ENCODE measurements at places on chromosomes 1 and 21. TPM values are rescaled to one million over a fixed set of nuclear protein-coding genes. Genes with fewer than 3 reads are reported as not detected.

CIART gene
- total RNA-seq: 3.5 TPM

ITLN1 gene
- not detected for total RNA-seq

LHX8 gene
- total RNA-seq: not detected

ANKRD45 gene
- total RNA-seq: 0.98 TPM

PLEKHN1 gene
- total RNA-seq: not detected

MARK1 gene
- total RNA-seq: 5.1 TPM

PODN gene
- total RNA-seq: 0.17 TPM

TMEM200B gene
- total RNA-seq: 1.3 TPM

ENAH gene
- total RNA-seq: 171 TPM

ABCG1 gene
- total RNA-seq: 3.4 TPM

TRPM2 gene
- total RNA-seq: 0.21 TPM

SLC45A1 gene
- 0.82 TPM for total RNA-seq

TNFRSF9 gene
- 1.4 TPM for total RNA-seq

ELF3 gene
- total RNA-seq: 0.56 TPM

TMPRSS15 gene
- total RNA-seq: not detected

DMRTA2 gene
- total RNA-seq: 0.28 TPM

EXO1 gene
- total RNA-seq: 37.7 TPM

BRDT gene
- not detected for total RNA-seq

CYB561D1 gene
- 7.3 TPM for total RNA-seq

KRTAP13-4 gene
- not detected for total RNA-seq

CTSS gene
- 5.4 TPM for total RNA-seq

C1QB gene
- not detected for total RNA-seq

LEFTY1 gene
- 0.24 TPM for total RNA-seq

UTS2 gene
- total RNA-seq: 31.0 TPM

DCDC2B gene
- not detected for total RNA-seq

MIXL1 gene
- 0.39 TPM for total RNA-seq

RPRD2 gene
- 46.6 TPM for total RNA-seq

OR2T35 gene
- not detected for total RNA-seq

OR2L5 gene
- not detected for total RNA-seq

ZNF683 gene
- total RNA-seq: not detected

ADGRL4 gene
- total RNA-seq: not detected

LCE1A gene
- total RNA-seq: not detected

LIPI gene
- total RNA-seq: 123 TPM

CACNA1S gene
- total RNA-seq: not detected

MAN1A2 gene
- total RNA-seq: 31.8 TPM

PKP1 gene
- total RNA-seq: 492 TPM

LAPTM5 gene
- total RNA-seq: not detected

FAM72A gene
- total RNA-seq: 20.6 TPM

AMIGO1 gene
- total RNA-seq: 2.3 TPM

PEAR1 gene
- 0.35 TPM for total RNA-seq

SERTAD4 gene
- 8.0 TPM for total RNA-seq

CHTOP gene
- 99.8 TPM for total RNA-seq

HTR6 gene
- total RNA-seq: not detected

VANGL2 gene
- total RNA-seq: 20.9 TPM

CYP4X1 gene
- not detected for total RNA-seq

ZNF648 gene
- not detected for total RNA-seq

IL10 gene
- total RNA-seq: not detected

C1orf115 gene
- total RNA-seq: 0.44 TPM

TBX19 gene
- total RNA-seq: 2.5 TPM

BRINP2 gene
- 0.67 TPM for total RNA-seq

HSPB7 gene
- not detected for total RNA-seq

ZBTB37 gene
- 17.2 TPM for total RNA-seq

MRPS21 gene
- 88.5 TPM for total RNA-seq

MMP23B gene
- total RNA-seq: 0.55 TPM

SELL gene
- not detected for total RNA-seq

EPS8L3 gene
- total RNA-seq: not detected

TNFRSF4 gene
- total RNA-seq: 0.80 TPM

HNRNPCL1 gene
- total RNA-seq: not detected
